Stimulated activated CD8-positive, alpha-beta memory T cell treated with anti-CD3 and anti-CD28 coated beads, Interleukin-2, amount 100 ng/mL, for 1 hour (primary cell): ENCODE measurements at places on chromosomes 16 and 17.

GRCh38 chr17:81160306-81160705 lies 5.0 kb upstream of the PVALEF start:
- DNase-seq, result no peak

DNA sequence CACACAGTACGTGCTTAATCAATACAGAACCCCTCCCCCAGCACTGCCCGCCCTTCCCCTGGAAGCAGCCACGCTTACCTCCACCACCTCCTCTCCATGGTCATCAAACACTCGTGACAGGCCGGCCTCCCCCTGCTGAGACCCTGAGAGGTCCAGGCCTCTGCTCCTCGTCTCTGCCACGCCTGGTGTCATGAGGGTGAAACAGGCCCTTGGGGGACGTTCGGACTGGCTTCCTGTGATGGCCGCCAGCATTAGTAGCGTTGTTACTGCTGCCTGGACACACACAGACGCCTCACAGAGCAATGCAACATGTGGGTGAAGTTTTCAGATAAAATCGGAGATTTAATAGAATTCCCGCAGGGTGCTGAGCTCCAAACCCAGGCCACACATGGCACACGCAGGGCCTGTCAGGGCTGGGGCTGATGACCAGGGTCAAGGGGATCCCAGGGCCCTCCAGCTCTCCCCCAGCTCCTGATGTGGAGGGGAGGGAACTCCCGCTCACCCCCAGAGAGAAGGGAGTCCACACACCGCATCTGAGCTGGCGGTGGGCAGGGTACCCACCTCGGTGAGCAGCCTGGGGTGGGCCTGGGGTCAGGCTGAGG lies 15.9 kb upstream of the SLC38A10 start:
- DNase-seq, result no peak

DNA sequence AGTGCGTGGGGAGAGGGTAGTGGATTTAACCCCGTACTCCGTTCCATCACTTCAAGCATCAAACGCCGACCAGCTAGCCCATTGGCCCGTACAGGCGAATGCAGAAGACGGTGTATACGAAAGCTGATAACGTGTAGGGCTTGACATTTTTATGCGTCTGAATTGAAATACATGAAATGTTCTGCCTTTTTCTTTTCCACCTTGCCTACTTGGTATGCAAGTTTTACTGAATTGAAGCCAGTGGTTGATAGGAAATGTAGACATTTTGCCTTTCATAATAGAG lies 834 bp upstream of the STAT3 start:
- DNase-seq, result no peak

GRCh38 chr16:85650844-85651628 lies 37.7 kb downstream of the GINS2 start:
- DNase-seq, result no peak
